ENCODE measurements at places on chromosomes 7 and 10. TPM values are rescaled to one million over a fixed set of nuclear protein-coding genes. Genes with fewer than 3 reads are reported as not detected.
A peak's percentile ranks its signal among the peaks of the same experiment; 100 is the strongest.

DNA sequence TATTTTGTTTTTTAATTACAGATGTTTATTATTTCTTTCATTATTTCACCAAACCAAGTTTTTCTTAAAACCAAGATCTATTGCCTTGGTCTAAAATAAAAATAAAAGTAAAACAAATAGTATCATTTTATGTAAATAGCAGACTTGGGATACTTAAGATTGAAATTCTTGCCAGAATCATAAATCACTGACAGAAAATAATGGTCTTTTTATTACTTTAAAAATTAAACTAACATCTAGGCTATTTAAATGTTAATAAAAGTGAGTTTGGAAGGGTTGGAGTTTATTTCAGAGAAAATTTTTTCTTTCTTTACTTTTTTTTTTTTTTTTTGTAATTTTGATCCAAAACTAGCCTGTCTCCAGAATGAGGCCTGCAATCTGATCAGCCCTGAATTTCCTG lies 568.0 kb upstream of the IGFBP3 start:
- no peak overlapping the region for H3K4me3 ChIP-seq
- H3K4me1 ChIP-seq, result no peaks in the 10 kb centered on the region
- no peak overlapping the region for H3K27ac ChIP-seq
- H3K27me3 ChIP-seq, result no peaks in the 10 kb centered on the region

- no peak for DNase-seq
- H3K27me3 ChIP-seq, result no peaks in the 10 kb centered on the region
- H3K36me3 ChIP-seq, result no peaks in the 10 kb centered on the region
- no peaks in the 10 kb centered on the region for H3K4me1 ChIP-seq
These were observed 70.6 kb downstream of the COL13A1 start for GRCh38 chr10:69872323-69872722.

GRCh38 chr10:68096913-68097516 lies 12.3 kb upstream of the MYPN start:
- no peak overlapping the region for H3K27ac ChIP-seq
- H3K4me3 ChIP-seq, result no peak overlapping the region
- H3K36me3 ChIP-seq, result no peaks in the 10 kb centered on the region
- H3K27me3 ChIP-seq, result no peaks in the 10 kb centered on the region

- H3K27ac ChIP-seq, result no peak overlapping the region
- no peaks in the 10 kb centered on the region for H3K36me3 ChIP-seq
- no peak overlapping the region for H3K4me3 ChIP-seq
- H3K4me1 ChIP-seq, result no peaks in the 10 kb centered on the region
- no peak for DNase-seq
These were observed 79.6 kb upstream of the EMX2 start for GRCh38 chr10:117462816-117463544.

GRCh38 chr7:71691538-71691937 lies 559.6 kb downstream of the GALNT17 start:
- H3K4me3 ChIP-seq, result no peak overlapping the region
- DNase-seq, result no peak
- no peaks in the 10 kb centered on the region for H3K4me1 ChIP-seq
- H3K36me3 ChIP-seq, result no peaks in the 10 kb centered on the region

- peak; percentile 67 for DNase-seq
- no peaks in the 10 kb centered on the region for H3K27me3 ChIP-seq
- H3K4me3 ChIP-seq, result no peak overlapping the region
- H3K27ac ChIP-seq, result no peak overlapping the region
These were observed 8.8 kb downstream of the DEPP1 start for GRCh38 chr10:44969854-44970253.

GRCh38 chr10:30671026-30671616 lies 41.6 kb upstream of the LYZL2 start:
- no peaks in the 10 kb centered on the region for H3K36me3 ChIP-seq
- no peak for DNase-seq
- H3K27ac ChIP-seq, result no peak overlapping the region
- H3K4me3 ChIP-seq, result no peak overlapping the region

DNA sequence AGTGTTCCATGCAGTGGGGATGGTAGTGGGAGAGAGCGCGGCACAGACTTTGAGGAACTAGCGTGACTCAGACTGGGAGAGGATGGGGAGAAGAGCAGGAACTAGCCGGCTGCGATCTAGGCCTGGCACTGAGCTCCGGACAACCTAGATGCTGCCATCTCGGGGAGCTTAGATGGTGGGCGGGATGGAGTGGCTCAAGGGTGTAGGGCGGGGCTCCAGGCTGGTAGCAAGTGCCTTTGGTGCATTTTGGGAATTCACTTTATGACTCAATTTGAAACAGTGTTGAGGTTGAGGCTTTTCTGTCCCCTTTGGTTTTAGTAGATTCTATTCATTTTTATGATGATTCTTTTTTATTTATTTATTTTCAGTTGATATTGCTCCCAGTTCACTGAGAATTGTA lies 185.3 kb upstream of the GPR26 start:
- H3K4me1 ChIP-seq, result no peaks in the 10 kb centered on the region
- H3K4me3 ChIP-seq, result no peak overlapping the region
- no peak overlapping the region for H3K27ac ChIP-seq

SLC12A9 gene
- polyA plus RNA-seq, result 8.5 TPM

TFPI2 gene
- 16.5 TPM for polyA plus RNA-seq

C10orf105 gene
- polyA plus RNA-seq, result not detected

DNA sequence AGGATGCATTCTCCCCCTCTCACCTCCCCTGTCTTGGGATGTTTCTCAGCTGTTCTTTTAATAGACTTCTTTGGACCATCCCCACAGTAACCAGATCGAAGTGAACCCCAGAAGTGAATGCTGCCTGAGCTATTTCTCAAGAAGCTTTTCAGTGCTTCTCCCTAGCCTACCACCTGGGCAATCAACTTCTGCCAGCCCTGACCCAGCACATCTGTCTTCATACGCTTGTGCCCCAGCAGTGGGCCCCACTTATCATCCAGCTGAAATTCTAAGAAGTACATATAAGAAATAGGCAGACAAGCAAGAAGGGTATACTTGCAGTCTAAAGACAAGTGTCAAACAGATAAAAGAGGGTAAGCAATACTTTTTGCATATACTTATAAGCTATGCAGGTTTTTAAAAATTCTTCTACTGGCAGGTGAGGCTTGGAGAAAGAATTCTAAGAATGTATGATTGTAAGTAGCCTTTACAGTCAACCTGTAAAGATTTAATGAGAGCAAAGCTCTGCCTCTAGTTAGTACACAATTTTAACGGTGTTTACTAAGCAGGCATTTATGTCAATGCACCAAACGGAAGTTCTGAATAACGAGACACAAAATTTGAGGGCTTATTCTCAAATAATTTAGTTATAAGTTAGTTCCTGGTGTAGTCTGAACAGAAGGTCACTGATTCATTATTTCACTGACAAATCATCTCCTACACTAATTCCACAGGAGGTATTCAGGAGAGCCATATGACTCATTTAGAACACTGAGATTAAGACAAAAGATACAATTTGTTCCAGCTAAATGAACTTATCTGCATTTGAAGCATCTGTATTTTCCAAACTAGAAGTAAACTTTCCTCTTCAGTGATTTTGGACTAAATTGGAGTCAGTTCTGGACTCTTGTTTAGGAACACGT lies 83.3 kb downstream of the RNLS start:
- H3K4me3 ChIP-seq, result no peak overlapping the region
- no peaks in the 10 kb centered on the region for H3K27me3 ChIP-seq
- H3K27ac ChIP-seq, result no peak overlapping the region
- DNase-seq, result no peak
- no peaks in the 10 kb centered on the region for H3K36me3 ChIP-seq
- no peaks in the 10 kb centered on the region for H3K4me1 ChIP-seq

DNA sequence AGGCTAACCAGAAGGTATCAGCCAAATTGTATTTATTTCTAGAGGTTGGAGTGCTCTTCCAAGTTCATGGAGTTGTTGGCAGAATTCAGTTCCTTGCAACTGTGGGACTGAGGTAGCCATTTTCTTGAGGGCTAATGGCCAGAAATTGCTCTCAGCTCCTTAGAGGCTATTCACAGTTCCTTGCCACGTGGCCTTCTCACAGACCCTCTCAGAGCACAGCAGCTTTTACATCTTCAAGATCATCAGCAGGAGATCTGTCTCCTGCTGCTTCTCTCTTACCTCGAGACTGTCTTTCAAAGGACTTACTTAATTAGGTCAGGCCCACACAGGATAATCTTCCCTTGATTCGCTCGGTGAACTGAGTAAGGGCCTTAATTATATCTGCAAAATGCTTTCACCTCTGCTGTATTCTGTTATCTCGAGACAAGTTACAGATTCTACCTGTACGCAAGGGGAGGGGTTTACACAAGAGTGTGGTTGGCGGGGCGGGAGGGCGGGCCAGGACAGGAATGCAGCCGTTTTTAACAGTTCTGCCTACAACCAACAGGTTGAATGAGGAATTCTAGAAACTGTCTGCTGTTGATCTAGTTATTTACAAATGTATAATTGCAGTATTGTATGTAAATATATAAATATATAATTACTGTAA lies 15.0 kb downstream of the MIOS start:
- H3K27ac ChIP-seq, result no peak overlapping the region
- no peak overlapping the region for H3K4me3 ChIP-seq

DNA sequence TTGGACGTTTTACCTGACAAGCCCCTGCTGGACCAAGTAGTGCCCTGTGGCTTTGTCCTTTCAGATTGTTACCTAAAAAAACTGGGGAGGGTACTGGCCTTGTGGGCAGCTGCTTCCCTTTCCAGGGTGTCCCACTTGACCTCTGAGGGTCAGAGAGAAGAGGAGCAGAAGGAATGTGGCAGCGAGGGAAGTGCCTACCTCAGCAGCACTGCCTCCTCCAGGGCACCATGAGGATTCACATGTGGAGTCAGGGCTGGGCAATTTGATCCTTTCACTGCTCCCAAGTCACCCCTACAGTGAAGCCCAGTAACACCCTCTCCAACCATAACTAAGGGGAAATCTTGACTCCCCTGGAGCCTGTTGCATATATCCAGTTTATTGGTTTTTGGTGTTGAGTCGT lies 64.6 kb downstream of the ITGB1 start:
- no peaks in the 10 kb centered on the region for H3K27me3 ChIP-seq
- H3K27ac ChIP-seq, result no peak overlapping the region
- no peak overlapping the region for H3K4me3 ChIP-seq
- H3K36me3 ChIP-seq, result peaks cover 6% of the 10 kb centered on the region
- no peaks in the 10 kb centered on the region for H3K4me1 ChIP-seq
- DNase-seq, result no peak

AKR1C2 gene
- polyA plus RNA-seq, result 60.7 TPM
